Hepatocyte (in vitro differentiated cells): ENCODE measurements at places on chromosomes 7 and 10. TPM values are rescaled to one million over a fixed set of nuclear protein-coding genes. Genes with fewer than 3 reads are reported as not detected.

The CACNB2 gene
- total RNA-seq: 4.6 and 10.2 TPM in 2 replicates

The HOXA3 gene
- 0.83 and 3.0 TPM in 2 replicates for total RNA-seq

- H3K4me3 ChIP-seq: no peak overlapping the region
- no peak for DNase-seq
- no peaks in the 10 kb centered on the region for H3K27me3 ChIP-seq
- H3K27ac ChIP-seq: no peak overlapping the region
These were observed 54.5 kb downstream of the GSDME start for GRCh38 chr7:24702755-24703154.

DNA sequence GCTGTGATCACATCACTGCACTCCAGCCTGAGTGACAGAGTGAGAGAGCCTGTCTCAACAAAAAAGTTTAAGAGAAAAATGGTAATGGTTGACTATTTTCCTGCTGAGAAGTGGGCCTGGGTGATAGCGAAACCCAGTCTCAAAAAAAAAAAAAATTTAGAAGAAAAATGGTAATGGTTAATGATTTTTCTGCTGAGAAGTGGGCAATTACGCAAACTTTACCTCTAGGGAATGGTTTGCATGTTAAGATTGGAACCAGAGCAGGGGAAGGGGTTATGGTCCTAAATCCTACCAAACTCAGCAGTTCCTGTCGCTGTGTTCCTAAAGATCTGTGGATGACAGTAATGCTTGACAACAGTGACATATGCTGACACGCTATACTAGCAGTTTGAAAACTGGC is 130.5 kb upstream of the RHEB start:
- no peak for DNase-seq
- no peaks in the 10 kb centered on the region for H3K36me3 ChIP-seq
- H3K27me3 ChIP-seq: no peaks in the 10 kb centered on the region
- peak overlapping the region; percentile 58 for H3K27ac ChIP-seq

DNA sequence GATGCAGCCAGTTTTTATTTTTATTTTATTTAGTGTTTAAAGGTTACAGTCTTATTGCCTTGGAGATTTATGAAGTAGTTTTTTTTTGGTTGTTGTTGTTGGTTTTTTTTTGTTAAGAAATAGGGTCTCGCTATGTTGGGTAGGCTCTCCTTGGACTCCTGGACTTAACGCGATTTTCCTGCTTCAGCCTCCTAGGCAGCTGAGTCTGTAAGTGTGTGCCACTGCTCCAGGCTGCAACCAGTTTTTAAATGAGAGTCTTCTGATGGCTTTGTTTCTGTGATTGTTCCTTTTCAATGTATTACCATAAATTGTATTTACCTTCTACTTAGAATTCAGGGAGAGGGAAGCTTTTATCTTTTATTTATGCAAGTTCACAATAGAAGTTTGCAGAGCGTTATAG is 62.8 kb downstream of the BICC1 start:
- no peaks in the 10 kb centered on the region for H3K36me3 ChIP-seq
- peak overlapping the region; percentile 72 for H3K27ac ChIP-seq
- H3K4me1 ChIP-seq: peaks cover 26% of the 10 kb centered on the region

DNA sequence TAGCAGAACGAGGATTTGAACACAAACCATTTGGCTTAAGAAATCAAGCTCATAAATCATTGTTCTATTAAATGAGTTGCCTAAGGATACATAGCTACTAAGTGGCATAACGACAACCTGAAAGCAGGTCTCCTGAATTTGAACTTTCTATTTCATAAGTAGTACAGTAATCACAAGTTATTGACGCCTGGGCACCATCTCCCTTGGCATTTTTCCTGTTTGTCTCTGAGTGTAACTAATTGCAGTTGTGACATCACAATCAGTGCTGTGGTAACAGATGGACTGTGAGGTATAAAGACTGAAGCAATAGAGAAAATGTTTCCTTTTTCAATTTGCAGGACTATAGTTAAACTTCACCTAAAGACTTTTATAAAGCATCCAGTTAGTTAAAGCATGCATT is 6.4 kb upstream of the CSTF2T start:
- no peak for DNase-seq
- no peaks in the 10 kb centered on the region for H3K36me3 ChIP-seq
- no peaks in the 10 kb centered on the region for H3K27me3 ChIP-seq
- H3K27ac ChIP-seq: no peak overlapping the region
- no peaks in the 10 kb centered on the region for H3K4me1 ChIP-seq
